ENCODE measurements at places on chromosomes 2 and 18.

GRCh38 chr2:18907508-18907907, 318.1 kb upstream of the NT5C1B start:
- DNase-seq, result no peak

GRCh38 chr2:157749684-157750083, 121.0 kb upstream of the ACVR1C start:
- DNase-seq, result no peak

- no peak for DNase-seq
These were observed 190.7 kb downstream of the INSIG2 start for GRCh38 chr2:118279005-118279404.

DNA sequence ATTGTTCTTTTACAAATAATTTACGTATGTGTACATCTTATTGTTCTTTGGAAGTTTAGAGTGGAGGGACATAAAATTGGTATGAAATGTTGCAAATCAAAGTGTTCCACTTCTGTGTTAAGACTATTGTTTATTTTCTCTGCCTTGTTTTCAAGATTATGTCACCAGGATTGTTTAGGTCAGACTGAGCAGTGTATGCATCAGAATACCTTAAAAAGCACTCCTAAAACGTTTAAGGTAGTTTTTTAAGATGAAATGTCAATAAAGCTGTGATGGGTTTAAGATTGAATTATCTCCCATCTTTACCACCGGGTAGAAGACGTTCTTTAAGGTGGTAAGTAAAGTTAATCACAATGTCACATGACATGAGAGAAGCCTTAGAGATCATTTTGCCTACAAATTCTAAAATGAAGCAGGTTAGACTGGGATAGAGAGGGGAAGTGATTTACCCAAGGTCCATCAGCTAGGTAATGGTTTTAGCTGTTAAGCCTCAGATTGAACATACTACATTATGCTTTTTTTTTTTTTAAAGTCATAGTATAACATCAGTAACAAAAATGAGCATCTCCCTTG, 10.6 kb downstream of the VAPA start:
- no peak for DNase-seq

- DNase-seq, result no peak
These were observed 442.1 kb upstream of the TCF4 start for GRCh38 chr18:56030060-56030459.

DNA sequence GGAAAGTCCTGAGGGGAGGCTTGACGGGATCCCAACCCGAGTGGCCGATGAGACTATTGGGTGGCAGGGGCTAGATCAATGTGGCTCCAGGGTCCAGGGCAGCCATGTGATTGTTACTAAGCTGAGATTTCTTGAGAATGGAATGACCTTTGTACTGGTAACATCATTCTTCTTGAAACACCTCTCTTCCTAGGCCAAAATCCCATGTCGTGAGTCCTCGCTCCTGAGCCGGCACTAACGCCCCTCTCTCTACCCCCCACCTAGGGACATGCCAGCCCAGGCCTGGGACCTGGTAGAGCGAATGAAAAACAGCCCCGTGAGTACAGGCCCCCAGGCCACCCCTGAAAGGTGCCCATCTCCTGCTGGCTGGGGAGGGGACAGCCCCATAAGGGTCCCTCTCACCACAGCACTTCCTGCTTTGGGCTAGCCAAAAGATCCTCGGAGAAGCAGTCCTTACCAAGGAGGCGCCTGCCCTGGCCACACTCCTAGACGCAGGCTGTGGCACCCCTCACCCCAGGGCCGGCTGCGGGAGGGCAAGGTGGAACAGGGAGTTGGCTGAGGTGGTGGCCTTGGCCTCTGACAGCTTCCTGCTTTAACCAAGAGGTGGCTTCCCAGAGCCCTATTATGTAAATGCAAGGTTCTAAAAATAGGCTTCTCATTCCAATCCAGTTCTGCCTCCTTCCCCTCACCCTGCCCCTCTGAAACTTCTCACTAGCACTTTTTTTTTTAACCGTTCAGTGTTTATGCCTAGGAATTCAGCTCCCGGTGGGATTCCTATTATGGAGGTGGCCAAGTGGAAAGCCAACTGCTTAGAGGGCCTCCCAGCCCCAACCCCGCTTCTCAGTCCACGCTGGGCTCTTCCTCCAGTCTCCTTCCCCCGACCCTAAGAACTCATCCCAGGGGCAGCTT, 126.6 kb upstream of the PPP1CB start:
- no peak for DNase-seq

- DNase-seq, result no peak
These were observed 180.6 kb downstream of the IRS1 start for GRCh38 chr2:226618875-226619605.

DNA sequence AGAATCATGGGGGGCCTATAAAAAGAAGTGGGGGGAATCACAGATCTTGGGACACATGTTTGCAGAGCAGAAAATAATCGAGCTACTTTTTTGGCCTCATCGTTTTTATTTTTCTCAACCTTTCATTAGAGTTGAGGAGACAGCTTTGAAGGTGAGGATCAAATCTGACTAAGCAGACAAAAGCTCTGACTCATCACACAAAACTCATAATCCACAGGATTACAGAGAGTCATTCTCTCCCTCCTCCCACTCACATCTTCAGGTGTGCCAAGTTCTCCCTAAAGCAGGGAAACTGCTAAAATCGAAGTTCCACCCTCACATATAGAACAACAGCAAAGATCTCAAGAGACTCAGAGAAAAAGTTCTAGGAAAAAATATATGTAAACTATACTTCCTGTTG, 15.6 kb downstream of the BAZ2B start:
- no peak for DNase-seq

GRCh38 chr2:112705575-112705974, 15.2 kb upstream of the NT5DC4 start:
- DNase-seq, result no peak

- no peak for DNase-seq
These were observed 342.1 kb downstream of the EIPR1 start for GRCh38 chr2:3035385-3036050.

All from HS-27A (cell line).